CD4-positive, CD25-positive, alpha-beta regulatory T cell (primary cell): ENCODE measurements at places on chromosomes 4 and X.

DNA sequence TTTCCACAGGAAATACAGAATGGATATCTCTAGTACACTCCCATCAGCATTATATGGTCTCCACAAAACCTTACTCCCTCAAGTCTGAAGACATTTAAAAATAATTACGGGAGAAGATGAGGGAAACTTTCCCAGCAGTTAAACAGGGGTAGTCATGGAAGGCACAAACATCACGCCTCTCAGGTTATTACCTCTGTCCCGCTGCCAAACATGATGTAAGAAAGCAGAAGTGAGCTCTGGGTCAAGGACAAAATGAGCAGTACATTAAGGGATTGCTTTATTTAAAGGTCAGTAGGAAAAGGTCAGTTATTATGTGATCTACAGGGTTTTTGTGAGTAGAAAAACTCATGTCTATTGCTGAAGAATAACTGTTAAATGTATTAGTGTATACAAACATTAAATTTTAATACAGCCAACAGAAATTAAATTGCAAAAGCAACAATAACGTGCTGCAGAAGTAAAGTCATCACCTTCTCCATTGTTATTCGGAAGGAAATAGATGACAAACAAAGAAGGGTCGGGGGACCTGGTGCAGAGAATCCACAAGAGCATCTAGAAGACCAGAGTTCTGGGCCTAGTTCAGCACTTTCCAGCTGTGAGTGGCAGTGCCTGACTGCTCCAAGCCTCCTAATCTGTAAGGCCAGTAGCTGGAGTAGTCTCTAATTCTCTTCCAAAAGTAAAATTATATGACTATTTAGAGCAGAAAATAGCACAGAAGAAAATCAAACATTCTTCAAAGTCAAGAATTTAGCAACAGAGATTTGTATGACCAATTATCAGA, 171.2 kb downstream of the PPP3CA start:
- DNase-seq = no peak

- no peak for DNase-seq
These were observed 147.9 kb downstream of the DCHS2 start for GRCh38 chr4:154343651-154344050.

DNA sequence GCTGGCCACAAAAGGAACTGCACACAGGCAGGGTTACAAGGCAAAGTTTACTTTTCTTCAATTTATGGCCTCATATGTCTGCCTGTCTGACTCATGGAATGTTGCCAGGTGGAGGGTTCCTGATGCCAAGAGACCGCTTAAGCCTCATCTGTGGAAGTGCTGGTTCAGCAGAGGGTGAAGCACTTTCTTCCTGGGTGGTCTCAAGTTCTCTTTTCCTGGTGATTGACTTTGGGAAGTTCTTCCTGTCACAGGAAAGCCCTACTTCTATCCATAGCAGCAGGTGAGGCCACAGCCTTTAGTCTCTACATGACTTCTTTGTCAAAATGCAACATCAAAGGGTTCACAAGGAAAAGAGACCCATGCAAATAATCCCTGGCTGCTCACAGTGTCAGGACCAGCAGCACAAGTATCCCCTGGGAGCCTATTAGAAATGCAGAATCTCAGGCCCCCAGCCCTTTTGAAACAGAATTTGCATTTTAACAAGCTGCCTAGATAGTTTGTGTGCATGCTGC, 81.4 kb upstream of the IGFBP7 start:
- DNase-seq = no peak

DNA sequence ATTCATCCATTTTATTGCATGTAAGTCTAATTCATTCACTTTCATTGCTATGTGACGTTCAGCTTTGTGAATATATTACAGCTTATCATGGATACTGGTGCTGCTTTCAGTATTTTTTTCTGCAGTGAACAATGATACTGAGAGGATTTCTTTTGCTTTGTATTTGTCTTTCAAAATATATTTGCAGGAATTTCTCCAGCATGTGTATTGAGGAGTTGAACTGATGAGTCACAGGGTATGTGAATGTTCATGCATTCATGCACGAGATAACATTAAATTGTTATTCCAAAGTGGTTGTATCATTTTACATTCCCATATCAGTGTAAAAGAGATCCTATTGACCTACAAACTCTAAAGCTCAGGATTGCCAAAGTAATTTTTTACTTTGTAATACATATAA, 283.8 kb upstream of the ARSJ start:
- DNase-seq = no peak

- DNase-seq = no peak
These were observed 103.8 kb downstream of the TBC1D19 start for GRCh38 chr4:26687728-26688127.

- DNase-seq = no peak
These were observed 53.2 kb downstream of the CPZ start for GRCh38 chr4:8645753-8646124.

DNA sequence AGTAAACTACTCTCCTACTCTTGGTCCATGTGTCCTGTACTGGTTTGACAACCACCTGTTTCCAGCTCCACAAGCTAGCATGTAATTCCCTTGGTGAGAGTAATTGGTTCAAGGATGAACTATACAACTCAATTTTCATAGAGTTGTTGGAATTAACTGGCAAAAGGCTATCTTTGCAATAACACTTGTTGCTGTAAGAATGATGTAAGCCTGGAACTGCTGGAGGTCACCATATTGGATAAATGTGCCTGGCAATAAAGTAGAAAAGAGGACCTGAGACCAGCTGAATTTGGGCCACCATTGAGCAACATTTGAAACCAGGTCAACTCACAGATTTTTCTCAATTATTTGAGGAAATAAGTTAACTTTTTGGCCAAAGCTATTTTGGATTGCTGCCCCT, 175.5 kb downstream of the CAMK2D start:
- DNase-seq = no peak

- DNase-seq = no peak
These were observed 18.0 kb downstream of the ING2 start for GRCh38 chr4:183522821-183523220.

DNA sequence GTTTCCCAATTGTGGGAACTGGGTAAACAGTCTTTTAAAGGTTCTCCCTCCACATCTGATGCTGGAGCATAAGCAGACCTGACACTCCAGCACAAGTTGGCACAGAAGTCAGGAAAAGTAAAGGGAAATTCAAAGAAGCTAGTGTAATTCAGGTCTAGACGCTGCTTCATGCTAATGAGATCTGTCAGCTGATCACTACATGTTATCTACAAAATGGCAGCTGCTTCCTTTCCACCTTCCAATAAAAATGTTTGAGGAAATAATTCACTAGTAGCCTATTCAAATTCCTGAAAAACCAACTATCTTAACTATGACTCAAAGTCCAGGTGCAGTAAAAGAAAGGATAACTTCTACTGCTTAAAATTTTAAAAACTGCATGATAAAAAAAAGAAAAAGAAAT, 29.3 kb downstream of the DCAF8L2 start:
- DNase-seq = no peak

DNA sequence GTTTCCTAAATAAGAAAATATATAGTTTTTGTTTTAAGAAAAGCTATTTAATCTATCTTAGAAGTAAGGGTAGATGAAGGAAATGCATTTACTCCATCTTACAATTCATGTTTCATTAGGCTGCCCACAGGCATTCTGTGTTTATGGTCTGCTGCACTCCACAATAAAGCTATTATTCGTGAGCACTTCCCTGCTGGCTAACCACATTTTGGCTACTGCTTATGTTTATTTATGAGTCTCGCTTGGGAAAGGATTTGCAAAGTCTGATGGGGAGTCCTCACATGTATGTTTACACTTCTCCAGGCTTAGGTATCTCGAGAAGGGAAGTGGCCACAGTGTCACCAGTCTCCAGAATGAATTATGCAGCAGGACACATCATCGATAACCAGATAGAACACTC, 260.8 kb upstream of the VCX start:
- DNase-seq = no peak

GRCh38 chr4:152586668-152587067, 50.8 kb upstream of the FBXW7 start:
- DNase-seq = no peak

DNA sequence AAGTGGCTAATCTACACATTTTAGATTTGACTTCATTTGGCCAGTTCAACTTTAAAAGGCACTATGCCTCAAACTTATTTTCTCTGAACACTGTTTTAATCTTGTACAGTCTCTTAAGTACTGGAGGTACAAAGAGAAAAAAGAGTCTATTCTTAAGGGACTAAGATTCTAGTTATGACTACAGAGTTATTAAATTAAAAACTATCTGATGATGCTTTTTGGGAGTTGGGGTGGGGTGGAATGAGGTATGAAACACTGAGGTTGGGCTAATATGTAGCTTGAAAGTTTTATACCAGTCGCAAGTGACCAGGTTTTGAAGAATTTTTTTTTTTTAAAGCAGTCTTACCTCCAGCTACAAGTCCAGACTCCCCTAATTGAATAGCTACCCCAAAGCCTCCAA, 17.7 kb upstream of the GPR34 start:
- DNase-seq = no peak

DNA sequence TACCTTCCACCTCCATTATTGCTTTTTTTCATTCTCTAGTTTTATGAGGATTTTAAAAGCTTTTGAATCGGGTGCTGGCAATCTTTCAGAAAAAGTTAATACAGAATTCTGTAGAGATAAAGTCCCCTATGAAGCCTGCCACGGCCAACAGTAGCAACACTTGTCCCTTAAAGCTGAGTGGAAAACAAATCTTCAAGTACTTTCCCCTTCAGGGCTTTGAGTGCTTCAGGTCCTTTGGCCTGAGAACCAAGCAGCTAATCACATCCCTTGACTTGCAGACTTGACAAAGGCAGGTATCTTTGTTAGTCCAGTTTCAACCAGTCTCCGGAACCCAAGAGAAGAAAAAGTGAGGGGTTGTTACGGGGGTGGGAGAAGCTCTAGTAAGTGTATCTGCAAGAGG, 144.4 kb downstream of the ATG4A start:
- DNase-seq = no peak

GRCh38 chr4:179353786-179354185, 1911.5 kb upstream of the AGA start:
- no peak for DNase-seq

GRCh38 chr4:168884251-168885124, 125.6 kb downstream of the CBR4 start:
- no peak for DNase-seq

GRCh38 chr4:8303081-8303480, 33.5 kb downstream of the HTRA3 start:
- no peak for DNase-seq

DNA sequence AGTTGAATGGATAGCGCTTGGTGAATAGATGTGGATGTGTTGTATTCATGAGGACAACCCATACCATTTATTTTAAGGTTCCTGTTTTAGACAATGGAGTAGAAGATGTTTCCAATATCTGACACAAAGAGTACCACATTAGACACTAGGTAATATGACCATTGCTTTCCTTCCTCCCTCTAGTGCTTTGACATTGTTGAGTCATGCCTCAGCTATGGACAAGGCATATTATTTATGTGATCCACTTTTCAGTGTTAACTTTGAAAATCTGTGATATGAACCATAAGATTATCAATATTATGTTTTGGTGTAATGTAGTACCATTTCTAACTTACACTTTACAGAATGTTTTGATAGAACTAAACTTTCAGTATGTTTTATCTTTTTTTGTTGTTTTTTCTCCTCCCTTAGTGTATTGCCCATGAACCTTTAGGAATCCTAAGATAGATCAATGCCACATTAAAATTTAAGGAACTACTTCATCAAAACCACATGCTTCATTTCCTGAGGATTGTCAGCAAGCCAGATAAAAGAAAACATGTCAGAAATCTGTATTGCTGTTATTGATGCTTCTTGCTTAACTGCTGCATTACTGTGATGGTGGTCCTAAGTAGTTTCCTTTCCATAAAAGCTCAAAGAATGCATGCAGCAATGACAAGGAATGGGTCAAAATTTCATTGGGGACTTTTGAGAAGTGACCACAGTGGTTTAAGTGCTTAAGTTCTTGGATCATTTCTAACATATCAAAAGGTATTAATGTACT, 105.0 kb downstream of the PCDH7 start:
- no peak for DNase-seq

GRCh38 chrX:103155201-103155600, 59.7 kb upstream of the BEX4 start:
- DNase-seq = no peak

GRCh38 chr4:108560616-108561015, 59.8 kb upstream of the RPL34 start:
- DNase-seq = no peak

DNA sequence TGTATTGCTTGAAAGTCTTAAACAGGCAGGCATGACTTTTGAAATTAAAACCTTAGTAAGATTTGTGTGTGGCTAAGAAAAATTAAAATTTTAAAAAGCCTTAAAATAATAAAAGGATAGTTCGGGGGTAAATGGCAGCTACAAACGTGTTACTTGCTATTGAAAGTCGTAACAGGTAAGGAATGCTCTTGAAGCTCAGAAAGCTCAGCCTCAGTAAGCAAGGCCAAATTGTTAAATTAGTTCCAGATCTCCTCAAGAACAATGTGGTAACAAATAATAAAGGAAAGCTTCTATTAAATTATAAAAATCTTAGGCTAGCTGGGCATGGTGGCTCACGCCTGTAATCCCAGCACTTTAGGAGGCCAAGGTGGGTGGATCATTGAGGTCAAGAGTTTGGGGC, 25.5 kb downstream of the PRMT9 start:
- no peak for DNase-seq

DNA sequence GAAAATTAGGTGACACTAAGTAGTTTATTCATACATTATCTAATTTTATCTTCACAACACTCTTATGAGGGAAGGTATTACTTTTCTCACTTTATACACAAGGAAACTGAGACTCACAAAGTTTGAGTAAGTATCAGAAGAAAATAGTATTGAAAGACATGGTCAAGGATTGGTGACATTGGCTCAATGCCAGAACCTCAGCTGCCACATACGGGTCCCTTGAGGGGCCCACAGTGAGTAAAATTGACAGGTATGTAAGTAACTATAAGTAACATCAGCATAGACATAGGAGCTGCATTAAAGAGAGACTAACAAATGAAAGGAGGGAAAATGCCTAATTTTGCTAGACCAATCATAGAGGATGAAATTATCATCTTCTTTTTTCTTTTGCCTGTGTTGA, 134.1 kb downstream of the COX18 start:
- DNase-seq = no peak

- DNase-seq = no peak
These were observed 113.4 kb downstream of the BCOR start for GRCh38 chrX:39984191-39984956.
